Adrenal gland (tissue), 19 donors: ENCODE measurements at places on chromosomes 13 and 19. TPM values are rescaled to one million over a fixed set of nuclear protein-coding genes. Genes with fewer than 3 reads are reported as not detected.
A peak's percentile ranks its signal among the peaks of the same experiment; 100 is the strongest.

DNA sequence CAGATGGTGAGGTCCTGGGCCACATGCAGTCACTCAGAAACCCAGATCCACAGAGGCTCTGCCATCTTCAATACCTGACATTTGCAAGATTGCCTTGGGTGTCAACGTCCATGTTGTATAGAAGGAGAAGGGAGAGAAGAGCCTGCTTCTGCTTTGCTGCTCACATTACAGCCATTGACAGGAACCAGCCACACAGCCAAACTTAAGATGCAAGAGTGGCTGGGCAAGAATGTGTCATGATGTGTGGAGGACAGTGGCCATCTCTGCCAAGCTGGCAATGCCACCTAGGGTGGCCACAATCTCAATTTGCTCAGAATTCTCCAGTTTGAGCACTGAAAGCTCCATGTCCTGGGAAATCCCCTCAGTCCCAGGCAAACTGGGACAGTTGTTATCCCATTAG lies 25.9 kb upstream of the SERPINE3 start:
- DNase-seq = no peak

GRCh38 chr13:95181586-95181985 lies 119.7 kb downstream of the ABCC4 start:
- DNase-seq = no peak

GRCh38 chr13:34458756-34459715 lies 483.0 kb upstream of the NBEA start:
- DNase-seq = no peak

The ZIC2 gene
- not detected for total RNA-seq

DNA sequence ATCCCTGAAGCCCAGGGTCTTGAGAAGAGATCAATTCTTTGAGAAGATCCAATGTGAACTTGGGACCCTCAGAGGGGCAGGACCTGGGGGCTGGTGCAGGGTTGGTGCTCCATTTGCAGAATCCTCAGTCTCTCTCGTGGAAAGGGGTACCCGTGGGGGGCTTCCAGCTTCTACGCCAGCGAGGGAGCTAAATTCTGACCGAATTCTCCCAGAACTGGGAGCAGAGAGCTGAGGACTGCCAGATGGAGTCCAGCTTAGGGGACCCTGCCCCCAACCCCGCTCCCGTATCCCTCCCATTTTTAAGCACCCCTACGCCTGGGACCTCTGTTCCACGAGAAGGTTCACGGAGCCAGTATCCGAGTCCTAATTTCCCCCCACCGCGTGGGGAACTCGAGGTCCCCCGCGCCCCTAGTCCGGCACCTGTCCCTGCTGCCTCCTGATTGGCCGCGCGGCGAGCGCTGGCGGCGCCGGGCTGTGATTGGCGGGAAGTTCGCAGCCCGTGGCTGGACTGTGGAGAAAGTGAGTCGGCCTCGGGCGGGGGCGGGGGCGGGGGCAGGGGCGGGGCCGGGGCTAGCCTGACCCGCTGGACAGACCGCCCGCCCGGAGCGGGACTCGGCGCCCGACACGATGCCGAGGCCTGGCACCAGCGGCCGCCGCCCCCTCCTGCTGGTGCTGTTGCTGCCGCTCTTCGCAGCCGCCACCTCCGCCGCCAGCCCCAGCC lies 4.4 kb upstream of the LTBP4 start:
- DNase-seq = peak; percentile 81

GRCh38 chr13:33577007-33577406 lies 240.9 kb upstream of the RFC3 start:
- DNase-seq = no peak

The ACER1 gene
- total RNA-seq = not detected

- DNase-seq = peak; percentile 12
Observed at GRCh38 chr13:99385940-99386339, 78.7 kb upstream of the GPR183 start.

- DNase-seq = no peak
Observed at GRCh38 chr13:67651908-67652465, 421.9 kb upstream of the PCDH9 start.

The CD22 gene
- 2.7 TPM for total RNA-seq

The PCDH8 gene
- not detected for total RNA-seq

DNA sequence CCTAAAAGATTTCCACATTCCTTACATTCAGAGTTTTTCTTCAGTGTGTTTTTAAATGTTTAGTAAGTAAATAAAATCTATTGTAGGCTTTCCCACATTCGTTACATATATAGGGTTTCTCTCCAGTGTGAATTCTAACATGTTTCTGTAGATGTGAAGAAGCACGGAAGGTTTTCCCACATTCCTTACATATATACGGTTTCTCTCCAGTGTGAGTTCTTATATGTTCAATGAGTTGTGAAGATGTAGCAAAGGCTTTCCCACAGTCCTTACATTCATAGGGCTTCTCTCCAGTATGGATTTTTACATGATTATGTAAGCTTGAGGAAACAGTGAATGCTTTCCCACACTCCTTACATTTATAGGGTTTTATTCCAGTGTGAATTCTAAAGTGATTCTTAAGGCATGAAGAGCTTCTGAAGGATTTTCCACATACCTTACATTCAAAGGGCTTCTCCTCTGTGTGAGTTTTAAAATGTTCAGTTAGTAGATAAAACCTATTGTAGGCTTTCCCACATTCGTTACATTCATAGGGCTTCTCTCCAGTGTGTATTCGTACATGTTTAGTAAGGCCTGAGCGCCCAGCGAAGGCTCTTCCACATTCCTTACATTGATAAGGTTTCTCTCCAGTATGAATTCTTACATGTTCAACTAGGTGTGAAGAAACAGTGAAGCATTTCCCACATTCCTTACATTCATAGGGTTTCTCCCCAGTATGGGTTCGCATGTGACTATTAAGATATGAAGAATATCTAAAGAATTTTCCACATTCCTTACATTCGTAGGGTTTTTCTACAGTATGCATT lies 18.2 kb downstream of the ZNF121 start:
- DNase-seq = no peak

DNA sequence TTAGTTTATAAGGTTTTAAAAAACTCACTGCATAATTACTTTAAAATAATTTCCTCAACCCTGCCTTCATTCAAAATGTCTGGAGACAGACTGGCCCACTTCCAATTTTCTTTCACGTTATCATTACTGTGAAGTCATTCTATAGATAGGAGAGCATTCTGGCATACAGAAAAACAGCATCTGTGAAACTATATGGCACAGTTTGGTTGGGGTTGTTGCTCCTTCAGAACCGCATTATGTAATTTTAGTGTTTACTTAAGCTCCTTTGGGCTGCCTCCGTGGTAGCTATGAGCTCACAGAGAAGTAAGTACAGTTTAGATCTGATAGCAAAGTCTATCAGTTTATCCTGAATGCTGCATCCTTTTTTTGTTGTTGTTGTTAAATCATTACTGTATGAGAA lies 104.3 kb downstream of the KCNRG start:
- DNase-seq = no peak

DNA sequence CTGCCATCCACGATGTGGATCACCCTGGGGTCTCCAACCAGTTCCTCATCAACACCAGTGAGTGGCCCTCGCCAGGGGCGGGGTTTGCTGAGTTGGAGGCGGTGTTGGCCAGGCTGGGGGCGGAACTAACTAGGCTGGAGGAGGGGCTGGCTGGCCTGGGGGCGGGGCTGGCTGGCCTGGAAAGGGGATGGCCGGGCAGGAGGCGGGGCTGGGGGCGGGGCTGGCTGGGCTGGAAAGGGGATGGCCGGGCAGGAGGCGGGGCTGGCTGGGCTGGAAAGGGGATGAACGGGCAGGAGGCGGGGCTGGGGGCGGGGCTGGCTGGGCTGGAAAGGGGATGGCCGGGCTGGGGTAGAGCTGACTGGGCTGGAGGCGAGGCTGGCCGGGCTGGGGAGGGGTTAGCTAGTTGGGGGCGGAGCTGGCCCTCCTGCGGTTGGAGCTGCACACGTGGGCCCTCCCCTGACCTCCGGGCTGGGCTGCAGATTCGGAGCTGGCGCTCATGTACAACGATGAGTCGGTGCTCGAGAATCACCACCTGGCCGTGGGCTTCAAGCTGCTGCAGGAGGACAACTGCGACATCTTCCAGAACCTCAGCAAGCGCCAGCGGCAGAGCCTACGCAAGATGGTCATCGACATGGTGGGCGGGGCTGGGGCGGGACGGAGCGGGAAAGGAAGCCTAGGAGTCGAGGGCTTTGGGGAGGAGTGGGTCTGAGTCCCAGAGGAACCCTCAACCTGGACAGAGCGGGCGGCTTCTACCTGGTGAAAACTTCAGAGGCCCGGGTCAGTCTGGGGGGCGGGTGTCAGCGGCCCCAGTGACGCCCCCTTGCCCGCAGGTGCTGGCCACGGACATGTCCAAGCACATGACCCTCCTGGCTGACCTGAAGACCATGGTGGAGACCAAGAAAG lies 41.0 kb downstream of the PDE4A start:
- DNase-seq = peak; percentile 97

The MAST3 gene
- total RNA-seq = 13.3 TPM

- DNase-seq = no peak
Observed at GRCh38 chr13:25945596-25945995, 106.2 kb downstream of the SHISA2 start.

DNA sequence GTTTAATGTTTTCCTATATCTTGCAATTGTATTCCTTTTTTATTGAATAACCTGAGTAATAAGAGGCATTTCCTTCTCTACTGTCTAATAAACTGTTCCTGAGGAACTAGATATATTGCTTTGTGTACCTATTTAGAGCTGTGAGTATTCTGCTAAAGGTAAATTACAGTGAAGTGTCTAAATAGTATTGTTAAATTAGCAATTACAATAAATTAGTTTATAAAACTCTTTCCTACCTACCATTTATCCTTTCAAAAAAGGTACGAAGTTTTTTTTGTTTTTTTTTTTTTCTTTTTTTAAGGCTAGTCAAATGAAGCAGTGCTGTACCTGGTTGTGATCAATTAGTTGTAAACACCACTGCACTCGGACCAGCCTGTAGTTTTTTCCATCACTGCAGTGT lies 34.8 kb downstream of the TM9SF2 start:
- no peak for DNase-seq

The FLT1 gene
- 18.1 TPM for total RNA-seq

GRCh38 chr13:42885325-42885724 lies 103.9 kb downstream of the FAM216B start:
- DNase-seq = no peak

DNA sequence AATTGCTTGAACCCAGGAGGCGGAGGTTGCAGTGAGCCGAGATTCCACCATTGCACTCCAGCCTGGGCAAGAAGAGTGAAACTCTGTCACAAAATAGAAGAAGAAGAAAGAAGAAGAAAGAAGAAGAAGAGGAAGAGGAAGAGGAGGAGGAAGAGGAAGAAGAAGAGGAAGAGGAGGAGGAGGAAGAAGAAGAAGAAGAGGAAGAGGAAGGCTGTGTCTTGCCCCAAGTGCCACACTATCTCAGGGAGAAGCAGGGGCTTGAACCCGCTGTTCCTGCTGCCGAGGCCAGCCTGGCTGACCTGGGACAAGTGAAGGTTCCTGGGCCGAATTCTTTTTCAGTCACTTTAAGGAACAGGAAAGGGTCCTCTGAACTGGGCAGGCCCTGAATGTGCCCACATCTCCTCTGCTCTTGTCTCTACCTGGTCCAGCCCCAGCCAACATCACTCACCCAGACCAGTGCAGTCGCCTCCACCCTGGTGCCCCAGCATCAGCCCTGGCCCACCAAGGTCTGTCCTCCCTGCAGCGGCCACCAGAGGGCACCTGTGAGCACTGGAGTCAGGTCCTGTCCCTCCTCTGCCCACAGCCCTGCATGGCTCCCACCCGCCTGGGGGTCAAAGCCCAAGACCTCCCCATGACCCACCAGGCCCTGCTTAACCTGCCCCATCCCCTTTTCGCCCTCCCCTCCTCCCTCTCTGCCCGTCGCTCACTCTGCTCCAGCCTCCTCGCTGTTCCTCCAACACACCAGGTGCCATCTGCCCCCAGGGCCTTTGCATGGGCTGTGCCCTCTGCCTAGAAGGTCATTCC lies 20.0 kb downstream of the TICAM1 start:
- peak; percentile 86 for DNase-seq

GRCh38 chr19:7645163-7645562 lies 8.3 kb downstream of the STXBP2 start:
- no peak for DNase-seq

GRCh38 chr19:21585281-21585890 lies 80.0 kb downstream of the ZNF429 start:
- no peak for DNase-seq

GRCh38 chr13:104764600-104764999 lies 1698.4 kb upstream of the SLC10A2 start:
- no peak for DNase-seq

GRCh38 chr13:80979035-80979641 lies 638.2 kb upstream of the SPRY2 start:
- peak; percentile 61 for DNase-seq

DNA sequence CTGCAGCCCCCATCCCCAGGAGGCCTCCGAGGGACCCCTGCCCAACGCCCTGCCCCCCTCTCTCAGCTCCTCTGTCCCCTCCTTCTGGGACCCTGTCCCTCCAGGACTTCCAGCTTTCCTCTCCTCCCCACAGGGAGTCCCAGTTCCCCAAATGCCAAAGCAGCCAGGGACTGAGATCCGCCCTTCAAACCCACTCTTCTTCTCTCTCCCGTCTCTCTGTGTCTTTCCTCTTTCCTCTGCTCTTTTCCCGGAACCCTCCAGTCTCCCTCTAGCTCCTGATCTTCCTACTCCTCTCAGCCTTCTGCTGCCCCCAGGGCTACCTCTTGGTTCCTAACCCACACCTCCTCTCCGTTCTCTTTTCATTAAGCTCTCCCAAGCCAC lies 377 bp downstream of the CA11 start:
- DNase-seq = no peak

The TMPRSS9 gene
- 1.7 TPM for total RNA-seq

- no peak for DNase-seq
Observed at GRCh38 chr13:107365466-107366215, 797.7 kb upstream of the ARGLU1 start.

The FFAR2 gene
- 0.11 TPM for total RNA-seq

DNA sequence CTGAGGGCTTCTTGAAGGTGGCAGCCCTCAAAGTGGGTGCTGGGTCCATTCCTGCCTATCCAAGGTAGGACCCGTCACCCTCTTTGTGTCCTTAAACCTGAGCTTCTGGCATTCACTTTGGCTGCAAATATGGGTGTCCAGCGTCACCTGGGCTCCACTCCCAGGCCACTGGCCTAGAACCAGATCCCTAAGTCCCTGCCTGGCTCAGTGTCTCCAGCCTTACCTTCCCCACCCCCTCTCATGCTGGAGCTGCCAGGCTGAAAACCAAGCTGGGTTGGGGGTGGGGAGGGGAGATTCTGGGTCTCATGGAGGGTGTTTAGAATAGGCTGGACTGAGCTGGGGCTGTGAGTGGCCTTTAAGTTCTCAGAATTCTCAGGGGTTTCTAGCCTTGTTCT lies 12.4 kb downstream of the PDE4A start:
- DNase-seq = no peak

The MEDAG gene
- total RNA-seq = 3.2 TPM

- no peak for DNase-seq
Observed at GRCh38 chr13:51737609-51738008, 66.4 kb downstream of the DHRS12 start.

- DNase-seq = no peak
Observed at GRCh38 chr19:46499692-46500091, 4.0 kb upstream of the PNMA8B start.

DNA sequence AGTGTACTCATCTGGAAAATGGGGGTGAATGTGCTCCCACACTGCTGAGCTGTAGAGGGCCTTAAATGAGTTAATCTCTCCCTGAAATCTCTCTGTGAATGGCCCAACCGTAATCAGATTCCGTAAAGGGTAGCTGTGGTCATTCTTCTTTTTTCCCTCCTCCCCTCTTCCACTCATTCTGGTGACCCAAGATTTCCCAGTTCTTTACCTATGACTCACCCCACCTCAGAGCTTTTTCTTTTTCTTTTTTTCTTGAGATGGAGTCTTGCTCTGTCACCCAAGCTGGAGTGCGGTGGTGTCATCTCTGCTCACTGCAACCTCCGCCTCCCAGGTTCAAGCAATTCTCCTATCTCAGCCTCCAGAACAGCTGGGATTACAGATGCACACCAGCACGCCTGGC lies 33.3 kb upstream of the MUC16 start:
- no peak for DNase-seq

The SPRED3 gene
- 0.27 TPM for total RNA-seq
